ENCODE measurements at places on chromosomes 1 and 21. TPM values are rescaled to one million over a fixed set of nuclear protein-coding genes. Genes with fewer than 3 reads are reported as not detected.

DNA sequence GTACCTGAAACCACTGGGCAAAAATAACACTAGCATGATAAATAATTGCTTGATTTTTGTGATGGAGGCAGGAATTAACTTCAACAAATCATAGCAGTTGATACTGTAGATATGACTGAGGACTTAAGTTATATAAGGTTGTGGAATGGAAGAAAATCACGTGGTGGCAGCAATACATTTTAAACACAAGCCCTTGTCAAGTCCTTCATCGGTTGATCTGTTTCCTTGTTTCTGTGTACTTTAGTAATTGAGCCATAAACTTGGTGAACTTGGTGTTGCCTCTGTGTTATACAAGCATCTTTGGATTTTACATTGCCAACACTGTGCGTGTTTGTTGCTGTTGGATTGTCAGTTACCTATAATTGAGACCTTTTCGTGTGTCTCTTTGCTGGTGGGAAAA, 114.4 kb downstream of the CAMTA1 start:
- H3K27ac ChIP-seq = no peak overlapping the region
- H3K36me3 ChIP-seq = peaks cover 3% of the 10 kb centered on the region
- H3K4me3 ChIP-seq = no peak overlapping the region
- no peaks in the 10 kb centered on the region for H3K27me3 ChIP-seq

GRCh38 chr1:35046730-35047129, 15.0 kb upstream of the ZMYM6 start:
- no peak overlapping the region for H3K4me3 ChIP-seq
- no peak for DNase-seq
- H3K27ac ChIP-seq = no peak overlapping the region
- peaks cover 22% of the 10 kb centered on the region for H3K27me3 ChIP-seq
- no peaks in the 10 kb centered on the region for H3K36me3 ChIP-seq
- H3K4me1 ChIP-seq = no peaks in the 10 kb centered on the region

The TRIM67 gene
- total RNA-seq = 0.05 TPM

The LCK gene
- 1.2 TPM for total RNA-seq

The CRNN gene
- not detected for total RNA-seq

- peak; percentile 51 for DNase-seq
- H3K36me3 ChIP-seq = peaks cover 7% of the 10 kb centered on the region
- H3K4me1 ChIP-seq = peaks cover 1% of the 10 kb centered on the region
- H3K27ac ChIP-seq = no peak overlapping the region
- H3K4me3 ChIP-seq = no peak overlapping the region
Observed at GRCh38 chr1:109490029-109490933, 3.6 kb upstream of the CYB561D1 start.

DNA sequence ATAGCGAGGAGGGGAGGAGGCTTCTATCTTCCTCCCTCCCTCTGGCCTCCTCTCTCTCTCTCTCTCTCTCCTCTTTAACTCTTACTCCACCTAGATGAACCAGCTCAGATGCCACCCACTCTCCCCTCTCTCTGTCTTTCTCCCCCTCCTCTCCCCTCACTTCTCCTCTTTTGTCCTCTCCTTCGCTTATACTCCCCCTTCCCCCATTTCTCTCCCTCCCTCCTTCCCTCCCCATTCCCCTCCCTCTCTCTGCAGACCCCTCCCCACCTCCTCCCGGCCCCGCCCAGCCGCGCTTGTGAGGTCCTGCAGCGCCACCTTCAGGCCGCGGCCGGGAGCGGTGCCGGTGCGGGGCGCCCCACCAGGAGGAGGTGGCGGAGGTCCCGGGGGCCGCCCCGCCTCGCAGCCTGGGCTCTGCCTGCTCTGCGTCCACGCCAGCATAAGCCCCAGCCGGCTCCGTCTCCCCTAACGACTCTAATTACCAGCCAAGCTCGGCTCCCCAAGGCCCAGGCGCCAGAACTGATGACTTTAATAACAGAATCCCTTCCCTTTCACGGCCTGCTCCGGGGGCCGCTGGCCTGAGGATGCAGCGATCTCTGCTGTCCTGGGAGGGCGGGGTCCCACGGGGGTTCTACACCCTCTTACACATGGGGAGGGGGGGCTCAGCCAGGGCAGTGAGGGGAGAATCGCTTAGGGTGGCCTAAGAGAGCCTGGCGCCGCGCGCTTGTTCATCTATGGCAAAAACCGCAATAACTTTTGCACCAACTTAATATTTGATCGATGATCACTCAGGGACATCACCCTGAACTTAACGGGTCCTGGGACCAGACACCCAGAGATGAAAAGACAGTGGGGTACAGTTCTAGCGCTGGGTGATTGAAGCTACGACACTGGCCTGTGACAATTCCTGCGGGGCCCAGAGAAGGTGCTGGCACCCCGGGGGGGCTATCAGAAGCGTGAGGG, 637.3 kb downstream of the MATN1 start:
- H3K4me1 ChIP-seq = peaks cover 3% of the 10 kb centered on the region
- DNase-seq = peak; percentile 83
- peaks cover 17% of the 10 kb centered on the region for H3K27me3 ChIP-seq
- H3K4me3 ChIP-seq = no peak overlapping the region
- H3K27ac ChIP-seq = no peak overlapping the region

- no peaks in the 10 kb centered on the region for H3K36me3 ChIP-seq
- H3K4me3 ChIP-seq = no peak overlapping the region
- H3K4me1 ChIP-seq = peaks cover 4% of the 10 kb centered on the region
- no peak for DNase-seq
Observed at GRCh38 chr1:90386899-90387720, 330.0 kb downstream of the BARHL2 start.

The NID1 gene
- 21.0 TPM for total RNA-seq
